ENCODE measurements at places on chromosomes 4 and X.

DNA sequence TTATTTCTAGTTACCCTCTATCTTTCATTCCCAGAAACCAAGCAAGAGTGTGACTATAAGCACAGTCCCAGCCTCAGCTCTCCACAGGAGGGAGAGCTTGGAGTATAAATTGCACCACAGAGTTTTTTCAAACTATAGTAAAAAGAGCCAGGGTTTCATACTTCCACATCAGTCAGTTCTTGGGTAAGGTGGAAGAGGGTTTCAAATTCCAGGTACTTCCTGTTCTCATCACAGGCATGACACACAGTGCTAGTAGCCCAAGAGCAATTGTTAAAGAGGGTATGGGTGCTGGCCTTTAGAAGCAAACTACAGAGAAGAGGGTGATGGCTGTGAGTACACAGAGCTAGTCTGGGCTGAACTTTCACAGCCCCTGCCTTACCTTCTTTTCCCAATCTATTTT lies 5.7 kb upstream of the IL1RAPL1 start:
- DNase-seq: no peak

DNA sequence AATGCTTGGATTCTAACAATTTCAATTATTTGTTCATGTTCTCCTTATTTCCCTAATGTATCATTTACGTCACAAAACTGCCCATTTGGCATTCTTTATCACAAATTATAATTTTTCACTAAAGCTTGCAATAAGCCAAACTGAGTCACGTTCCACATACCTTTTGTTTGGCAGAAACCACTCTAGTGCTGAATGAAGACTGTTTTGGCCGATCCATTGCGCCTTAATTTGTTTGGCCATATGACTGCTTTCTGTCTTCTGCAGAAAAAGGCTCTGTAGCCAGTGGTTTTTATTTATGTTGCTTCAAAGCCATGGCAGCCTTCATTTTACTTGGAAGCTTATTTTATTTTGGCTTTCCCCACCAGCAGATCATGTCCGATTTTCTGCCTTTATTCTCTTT lies 184.4 kb upstream of the HAND2 start:
- no peak for DNase-seq

DNA sequence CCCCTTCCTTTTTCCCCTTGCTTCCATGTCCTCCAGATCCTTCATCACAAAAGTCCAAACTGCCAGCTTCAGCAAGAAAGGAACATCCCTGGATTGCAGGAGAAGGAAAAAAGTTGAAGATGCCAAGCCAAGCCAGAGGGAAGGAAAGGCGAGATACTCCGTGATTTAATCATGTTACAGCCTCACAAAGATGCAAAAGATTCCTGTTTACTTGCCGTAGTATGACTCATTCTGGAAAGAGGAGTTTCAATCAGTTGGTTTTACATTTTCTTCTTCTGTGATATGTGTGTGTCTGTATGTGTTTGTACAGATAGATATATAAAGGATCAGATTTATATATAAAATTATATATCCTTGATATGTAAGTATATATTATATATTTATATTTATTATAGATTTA lies 69.3 kb downstream of the BTC start:
- no peak for DNase-seq

DNA sequence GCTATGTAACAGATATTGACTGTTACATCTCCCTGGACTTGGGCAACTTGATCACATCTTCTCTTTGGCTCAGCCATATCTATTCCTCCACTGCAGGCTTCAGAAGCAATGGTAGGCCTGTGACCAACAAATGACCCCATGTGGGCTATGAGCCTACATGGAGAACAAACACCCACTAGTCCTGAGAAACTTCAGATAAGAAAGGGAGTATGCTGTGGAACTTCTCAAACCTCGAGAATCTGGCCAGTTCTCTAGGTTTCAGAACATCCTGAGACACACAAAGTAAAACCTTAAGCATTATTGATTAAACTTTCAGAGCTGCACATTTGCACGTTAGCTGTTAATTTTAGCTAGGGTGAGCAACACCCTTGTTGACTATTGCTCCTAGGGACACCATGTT lies 16.3 kb downstream of the RBMX2 start:
- no peak for DNase-seq

GRCh38 chrX:107507093-107507743 lies 57.8 kb downstream of the FRMPD3 start:
- DNase-seq: no peak

DNA sequence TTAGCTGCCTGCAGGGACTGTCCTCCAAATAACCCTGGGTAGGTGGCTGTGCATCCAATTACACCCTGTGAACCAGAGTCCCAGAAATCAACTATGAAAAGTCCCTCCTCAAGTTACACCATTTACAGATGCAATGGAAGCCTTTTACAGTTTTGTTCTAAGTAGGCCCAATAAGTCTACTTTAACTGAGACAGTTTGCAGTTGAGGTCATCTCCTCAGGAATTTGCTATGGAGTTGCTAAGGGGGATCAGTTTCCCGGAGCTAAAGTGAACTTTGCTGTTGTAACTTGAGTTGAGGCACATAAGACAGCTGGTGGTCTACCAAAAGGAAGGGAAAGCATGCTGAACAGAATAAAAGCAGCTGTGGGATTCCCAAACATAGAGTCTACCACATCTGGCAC lies 121.6 kb upstream of the STK26 start:
- DNase-seq: no peak

DNA sequence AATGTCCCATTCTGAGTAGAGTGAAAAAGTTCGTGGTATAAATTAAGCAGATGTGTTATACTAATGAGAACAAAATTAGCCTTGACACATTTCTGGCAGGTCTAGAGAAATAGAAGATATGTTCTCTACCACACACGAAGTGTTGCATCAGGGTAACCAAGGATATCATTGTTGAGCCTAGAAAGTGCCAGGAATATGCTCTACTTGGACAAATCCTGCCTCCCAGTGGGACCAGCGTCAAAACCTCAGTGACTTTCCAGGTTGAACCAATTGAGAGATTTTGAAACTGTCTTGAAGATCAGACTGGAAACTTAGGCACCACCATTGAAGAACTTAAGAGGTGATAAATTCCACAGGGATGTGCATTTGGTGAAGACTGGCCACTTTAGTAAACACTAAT lies 115.9 kb downstream of the HPGD start:
- no peak for DNase-seq

DNA sequence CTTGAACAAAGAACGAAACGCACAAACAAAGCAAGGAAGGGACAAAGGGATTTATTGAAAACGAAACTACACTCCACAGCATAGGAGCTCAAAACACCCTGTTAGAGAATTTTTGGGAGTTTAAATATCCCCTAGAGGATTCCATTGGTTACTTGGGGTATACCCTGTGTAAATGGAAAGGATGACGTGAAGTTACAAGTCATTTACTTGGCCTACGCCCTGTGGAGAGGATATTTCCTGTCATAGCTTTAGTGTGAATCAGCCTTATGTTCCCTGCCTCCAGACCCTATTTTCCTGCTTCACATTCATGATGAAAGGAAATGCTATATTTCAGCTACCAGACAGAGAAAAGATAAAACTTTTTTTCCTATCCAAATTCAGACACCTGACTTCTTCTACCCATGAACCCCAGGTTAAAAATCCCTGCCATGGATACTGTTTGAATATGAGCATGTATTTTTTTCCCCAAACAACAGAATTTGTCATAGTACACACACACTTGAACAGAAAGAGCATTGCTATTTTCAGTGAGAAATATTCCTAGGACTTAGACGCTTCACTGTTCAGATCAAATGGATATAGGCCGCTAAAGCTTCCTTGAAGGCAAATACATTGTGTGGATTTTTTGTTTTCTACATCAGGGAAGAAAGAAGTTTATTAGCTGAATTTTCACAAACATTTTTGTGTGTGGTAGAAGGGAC lies 20.4 kb downstream of the PIN4 start:
- no peak for DNase-seq

- no peak for DNase-seq
These were observed at the start of gene SPP1 for GRCh38 chr4:87975466-87975865. TSS of gene SPP1 (plus strand) at chr4:87975714. CDS start at chr4:87976896, 1,182 bp downstream.

GRCh38 chr4:180827232-180828009 lies 1415.8 kb upstream of the TENM3 start:
- DNase-seq: no peak

GRCh38 chr4:162650166-162650565 lies 486.4 kb upstream of the FSTL5 start:
- DNase-seq: no peak

DNA sequence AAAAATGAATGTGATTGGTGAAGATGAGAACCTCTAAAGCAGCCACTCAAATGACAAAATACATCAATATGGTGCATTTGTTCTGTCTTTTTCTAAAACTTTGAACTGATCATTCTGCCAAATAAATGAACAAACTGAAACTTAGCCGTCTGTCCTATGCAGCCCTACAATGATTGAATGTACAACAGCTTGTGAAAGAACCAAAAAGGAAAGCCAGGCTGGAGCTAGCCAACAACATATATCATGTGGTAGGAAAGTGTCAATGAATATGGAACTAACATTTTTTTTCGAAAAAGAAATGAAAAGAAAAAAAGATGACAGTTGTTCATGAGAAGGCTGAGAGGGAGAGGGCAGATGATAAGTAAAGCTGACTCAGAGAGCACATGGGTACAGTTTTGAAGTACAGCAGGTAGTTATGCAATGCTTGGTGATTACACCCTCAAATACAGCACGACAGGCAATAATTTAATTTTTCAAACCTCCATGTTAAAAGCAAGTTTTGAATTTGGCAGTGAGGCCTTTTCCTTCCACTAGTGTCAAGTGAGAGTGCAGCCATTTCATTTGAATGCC lies 21.2 kb upstream of the SLC7A11 start:
- DNase-seq: no peak

- no peak for DNase-seq
These were observed 13.0 kb upstream of the DAPP1 start for GRCh38 chr4:99803566-99804101.

DNA sequence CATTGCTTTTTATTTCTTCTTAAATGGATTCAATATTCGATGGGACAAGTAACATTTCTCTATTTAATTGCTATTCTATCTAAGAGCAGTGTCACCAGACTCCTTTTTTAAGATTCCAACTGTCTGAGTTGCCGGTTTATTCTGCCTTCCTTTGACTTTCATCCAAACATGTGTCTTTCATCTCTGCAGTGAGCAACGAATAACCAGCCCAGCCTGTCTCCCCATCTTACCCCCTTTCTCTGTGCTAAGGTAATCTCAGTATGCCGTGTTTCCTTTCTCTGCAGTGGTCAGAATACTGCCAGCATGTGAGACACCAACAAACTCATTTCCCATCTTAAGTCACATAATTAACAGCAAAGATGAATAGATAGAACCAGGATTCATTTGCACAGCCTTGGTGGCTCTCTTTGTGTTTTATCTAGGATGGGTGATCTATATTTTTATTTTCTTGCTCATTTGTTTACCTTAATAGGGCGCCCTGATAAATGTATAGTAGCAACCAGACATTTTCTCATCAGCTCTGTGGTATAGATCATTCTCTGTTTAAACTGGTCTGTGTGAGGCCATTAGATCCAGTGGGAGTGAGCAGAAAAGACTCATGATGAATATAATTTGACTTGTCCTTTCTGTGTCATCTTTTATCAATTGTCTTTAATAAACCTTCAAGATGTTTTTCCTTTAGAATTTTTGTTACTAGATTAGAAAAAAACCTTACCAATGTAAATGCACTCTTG lies 394.8 kb upstream of the IGFBP7 start:
- no peak for DNase-seq

- DNase-seq: no peak
These were observed 118.4 kb upstream of the WDR17 start for GRCh38 chr4:175947117-175947722.

DNA sequence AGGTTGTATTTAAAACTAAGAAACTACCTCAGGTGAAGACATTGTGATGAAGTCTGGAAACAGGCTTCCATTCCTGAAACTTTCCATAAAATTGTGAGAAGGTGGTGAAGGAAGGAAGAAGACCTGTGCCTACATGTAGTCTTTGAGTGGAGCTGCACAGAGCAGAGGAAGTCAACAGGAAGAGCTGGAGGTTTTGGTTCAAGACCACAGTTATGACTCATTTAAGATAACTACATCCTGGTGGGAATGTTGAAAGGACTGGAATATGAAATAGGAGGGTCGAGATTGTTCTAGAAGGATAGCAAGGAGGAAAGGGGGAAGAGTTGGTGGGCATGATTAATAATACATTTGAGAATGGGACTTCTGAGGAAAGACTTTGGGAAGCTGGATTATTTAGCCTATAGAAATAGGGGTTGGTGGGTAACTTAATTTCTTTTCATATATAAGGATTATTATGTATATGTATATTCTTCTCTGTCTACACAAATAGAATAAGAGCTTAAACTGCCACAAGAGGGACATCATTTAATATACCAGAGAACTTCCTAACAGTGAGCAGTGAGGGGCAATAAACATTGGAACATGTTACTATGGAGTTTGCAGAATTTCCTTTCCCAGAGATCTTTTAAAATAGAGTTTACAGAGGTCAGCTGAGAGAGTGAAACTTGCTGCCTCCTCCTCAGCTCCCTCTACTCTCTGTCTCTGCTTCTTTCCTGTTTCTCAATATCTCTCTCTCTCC lies 23.5 kb downstream of the AWAT2 start:
- DNase-seq: no peak

DNA sequence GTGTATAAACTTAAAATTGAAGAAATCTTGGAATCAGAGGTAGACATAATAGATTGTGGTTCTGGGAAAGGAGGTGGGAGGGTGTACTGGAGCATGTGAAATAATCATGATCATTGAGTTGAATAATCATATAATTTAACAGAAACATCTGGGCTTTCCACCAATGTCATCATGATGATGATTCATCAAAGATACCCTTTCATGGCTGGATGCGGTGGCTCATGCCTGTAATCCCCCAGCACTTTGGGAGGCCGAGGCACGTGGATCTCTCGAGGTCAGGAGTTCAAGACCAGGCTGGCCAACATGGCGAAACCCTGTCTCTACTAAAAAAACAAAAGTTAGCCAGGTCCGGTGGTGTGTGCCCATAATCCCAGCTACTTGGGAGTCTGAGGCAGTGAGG lies 6.7 kb upstream of the RUFY3 start:
- no peak for DNase-seq

DNA sequence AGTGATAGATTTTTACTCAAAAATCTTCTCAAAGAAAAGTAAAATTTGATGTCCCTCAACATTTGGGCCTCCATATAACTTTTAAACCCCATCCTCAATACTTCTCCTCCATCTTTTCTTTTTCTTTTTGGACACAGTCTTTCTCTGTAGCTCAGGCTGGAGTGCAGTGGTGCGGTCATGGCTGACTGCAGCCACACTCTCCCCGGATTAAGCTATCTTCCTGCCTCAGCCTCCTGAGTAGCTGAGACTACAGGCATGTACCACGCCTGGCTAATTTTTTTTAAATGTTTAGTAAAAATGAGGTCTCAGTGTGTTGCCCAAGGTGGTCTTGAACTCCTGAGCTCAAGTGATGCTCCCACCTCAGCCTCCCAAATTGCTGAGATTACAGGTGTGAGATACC lies 33.1 kb downstream of the KDM6A start:
- DNase-seq: no peak

GRCh38 chrX:40099055-40099958 lies 1.5 kb upstream of the BCOR start:
- no peak for DNase-seq

DNA sequence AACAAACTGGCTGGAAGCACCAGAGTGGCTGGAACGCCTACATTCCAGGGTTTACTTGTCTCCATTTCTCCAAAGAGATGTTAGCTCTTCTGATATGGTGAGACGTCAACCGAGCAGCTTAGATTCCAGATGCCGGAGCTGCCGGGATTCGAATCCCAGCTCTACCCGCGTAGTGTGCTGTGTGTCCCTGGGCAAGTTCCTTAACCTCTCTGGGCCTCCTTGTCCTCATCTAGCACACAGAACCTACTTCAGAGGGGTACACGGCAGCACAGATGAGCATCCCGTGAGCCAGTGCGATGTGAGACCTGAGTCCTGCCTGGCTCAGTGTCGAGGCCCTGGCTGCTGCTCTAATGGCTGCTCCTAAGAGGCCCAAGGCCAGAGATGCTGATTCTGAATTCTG lies 60.1 kb downstream of the ABLIM2 start:
- DNase-seq: no peak

All from stimulated activated CD4-positive, alpha-beta T cell treated with anti-CD3 and anti-CD28 coated beads, TNF-alpha, amount 100 ng/mL, for 4 hours (primary cell).